ENCODE measurements at places on chromosomes 6 and 20. TPM values are rescaled to one million over a fixed set of nuclear protein-coding genes. Genes with fewer than 3 reads are reported as not detected.

LIN28B gene
- polyA plus RNA-seq: not detected

BPIFB1 gene
- polyA plus RNA-seq: not detected

CCDC170 gene
- polyA plus RNA-seq: 0.66 TPM

SCUBE3 gene
- polyA plus RNA-seq: not detected

CCN6 gene
- not detected for polyA plus RNA-seq

HTR1E gene
- polyA plus RNA-seq: not detected

PPIL6 gene
- 0.60 TPM for polyA plus RNA-seq

FOXQ1 gene
- polyA plus RNA-seq: not detected

ABHD16B gene
- not detected for polyA plus RNA-seq

LZTS3 gene
- polyA plus RNA-seq: 2.4 TPM
